ENCODE measurements at places on chromosomes 1 and 21.

GRCh38 chr1:228464487-228464983 lies 22.6 kb upstream of the RNF187 start:
- no peak for DNase-seq

DNA sequence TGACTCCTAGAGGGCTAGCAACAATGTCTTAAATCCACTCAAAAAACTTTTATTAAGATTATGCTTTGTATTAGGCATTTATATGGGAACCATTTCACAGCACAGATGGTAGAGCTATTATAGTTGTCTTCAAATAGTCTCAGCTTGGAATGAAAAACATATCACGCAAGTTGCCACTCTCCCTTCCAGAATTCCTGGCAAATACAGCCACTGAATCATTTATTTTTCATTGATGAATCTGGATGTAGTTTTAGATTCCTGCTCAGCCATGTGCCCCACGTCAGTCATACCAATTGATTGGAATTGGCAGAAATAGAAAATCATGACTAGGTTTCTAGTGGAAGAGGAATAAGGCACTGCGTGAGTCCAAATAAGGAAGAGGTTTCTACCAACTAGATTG lies 165.2 kb downstream of the PLA2G4A start:
- DNase-seq: no peak

DNA sequence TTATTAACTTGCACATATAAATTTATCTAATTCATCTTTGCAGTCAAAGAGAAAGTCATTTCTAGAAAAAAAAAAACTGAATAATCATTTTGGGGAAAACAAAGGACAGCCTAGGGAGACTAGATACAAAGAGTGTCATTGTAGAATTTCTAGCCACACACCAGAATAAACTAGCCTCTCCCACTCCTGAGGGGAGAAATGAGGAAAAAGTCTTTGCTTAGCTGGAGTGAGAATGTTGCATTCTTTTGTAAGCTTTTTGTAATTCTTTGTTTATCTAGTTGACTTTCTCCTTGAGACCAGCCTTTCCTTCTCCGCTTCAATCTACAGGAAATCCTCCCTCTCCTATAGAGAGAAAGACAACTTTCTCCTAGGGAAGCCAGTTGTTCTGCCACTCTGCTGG lies 15.9 kb upstream of the CGN start:
- DNase-seq: no peak

- no peak for DNase-seq
These were observed 15.6 kb downstream of the SLC66A1 start for GRCh38 chr1:19327736-19328135.

- DNase-seq: no peak
These were observed 23.8 kb downstream of the EIF2D start for GRCh38 chr1:206588492-206588891.

- DNase-seq: no peak
These were observed 80.0 kb downstream of the DYRK1A start for GRCh38 chr21:37446552-37446951.

DNA sequence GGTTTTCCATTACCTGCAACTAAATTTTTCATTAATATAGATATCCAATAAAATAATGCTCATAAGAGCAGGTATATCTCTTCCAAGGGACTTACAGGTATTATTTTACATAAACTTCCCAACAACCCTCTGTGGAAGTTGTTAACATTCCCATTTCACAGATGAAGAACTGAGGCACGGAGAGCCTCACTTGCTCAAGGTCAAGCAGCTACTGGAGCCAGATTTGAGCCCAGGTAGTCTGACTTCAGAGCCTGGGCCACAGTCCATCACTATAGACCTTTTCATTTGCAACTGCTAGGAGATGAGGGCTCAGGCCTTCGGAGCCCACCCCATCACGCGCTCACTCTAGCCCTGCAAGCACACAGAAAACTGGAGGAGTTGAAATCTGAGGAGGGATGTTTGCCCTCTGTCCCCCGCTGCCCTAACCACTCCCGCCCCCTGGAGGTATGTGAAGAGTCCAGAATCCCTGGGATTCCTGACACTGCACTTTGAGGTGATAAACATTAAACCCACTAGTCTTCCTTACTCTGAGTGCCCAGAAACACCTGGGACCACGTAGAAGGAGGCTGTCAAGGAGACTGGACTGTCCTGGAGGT lies 11.7 kb upstream of the ALPL start:
- no peak for DNase-seq

GRCh38 chr21:25901330-25901979 lies 166.7 kb downstream of the GABPA start:
- no peak for DNase-seq

- no peak for DNase-seq
These were observed at the start of gene CYYR1 for GRCh38 chr21:26572702-26573381. TSS of gene CYYR1 (minus strand) at chr21:26573286. CDS start at chr21:26572940, 346 bp downstream.

DNA sequence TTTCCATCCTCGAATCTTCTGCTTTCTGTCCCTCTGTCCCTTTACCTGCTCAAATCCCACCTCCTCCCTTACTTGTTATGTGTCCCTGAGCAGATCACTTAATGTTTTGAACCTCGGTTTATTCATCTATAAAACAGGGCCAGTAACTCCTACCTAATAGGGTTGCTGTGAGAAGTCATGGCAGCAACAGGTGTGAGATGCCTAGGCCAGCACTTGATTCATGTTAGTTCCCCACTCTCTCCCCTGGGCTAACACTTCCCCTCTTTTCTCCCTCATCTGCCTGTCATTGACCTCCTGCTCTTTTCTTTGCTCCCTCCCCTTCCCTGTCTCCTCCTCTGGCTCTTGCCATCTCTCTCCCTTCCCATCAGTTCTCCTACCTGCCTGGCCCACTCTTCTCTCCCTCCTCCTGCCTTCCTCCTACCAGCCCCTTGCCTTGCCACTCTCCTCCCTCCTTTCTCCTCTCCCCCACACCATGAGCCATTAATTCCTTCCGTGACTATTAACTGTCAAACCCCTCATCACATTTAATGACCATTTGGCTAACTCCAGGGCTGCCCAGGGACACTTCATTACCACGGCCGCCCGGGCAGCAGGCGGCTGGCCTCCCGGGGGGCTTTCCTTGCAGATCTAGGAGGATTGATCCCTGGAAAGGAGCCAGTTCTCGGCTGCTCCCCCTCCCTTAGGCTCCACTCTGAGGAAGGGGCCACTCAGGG lies 90.6 kb upstream of the CD1D start:
- DNase-seq: no peak

- DNase-seq: no peak
These were observed 47.5 kb downstream of the SYDE2 start for GRCh38 chr1:85153149-85153891.

- DNase-seq: no peak
These were observed 566.2 kb upstream of the RGS18 start for GRCh38 chr1:191592039-191592438.
